ENCODE measurements at places on chromosomes 3 and 15.

DNA sequence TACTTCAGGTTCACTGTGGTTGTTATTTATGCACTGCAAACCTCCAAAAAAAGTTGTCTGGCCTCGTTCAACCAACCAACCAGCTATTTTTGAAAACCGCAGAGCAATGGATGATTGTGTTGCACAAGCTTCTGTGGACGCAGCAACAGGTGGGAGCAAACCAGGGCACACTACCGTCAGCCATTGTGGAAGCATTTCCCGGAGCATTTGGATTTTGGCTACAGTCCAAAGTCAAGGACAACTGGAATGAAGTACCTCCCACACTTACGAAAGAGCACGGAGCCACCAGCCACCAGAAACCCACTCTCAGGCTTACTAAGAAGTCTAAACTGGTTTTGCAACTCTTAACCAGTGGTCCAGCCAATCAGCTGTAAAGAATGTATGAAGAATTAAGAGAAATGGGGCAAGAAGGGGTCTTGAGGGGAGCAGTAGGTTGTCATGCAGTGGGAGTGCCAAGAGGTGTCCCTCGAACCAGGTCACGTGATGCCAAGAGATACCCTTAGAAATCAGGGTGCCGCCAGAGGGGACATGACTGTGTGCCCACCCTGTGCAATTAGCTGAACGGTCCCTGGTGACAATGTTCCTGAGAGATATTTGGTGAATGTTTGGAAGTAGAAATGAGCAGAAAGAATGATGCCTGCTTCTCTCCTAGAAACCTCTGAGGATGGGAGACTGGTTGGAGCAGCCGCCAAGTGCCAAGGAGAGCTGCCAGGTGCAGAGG is 68.9 kb upstream of the PCSK6 start:
- no peak for DNase-seq

- no peak for DNase-seq
These were observed 307.0 kb upstream of the THBS1 start for GRCh38 chr15:39273717-39274411.

DNA sequence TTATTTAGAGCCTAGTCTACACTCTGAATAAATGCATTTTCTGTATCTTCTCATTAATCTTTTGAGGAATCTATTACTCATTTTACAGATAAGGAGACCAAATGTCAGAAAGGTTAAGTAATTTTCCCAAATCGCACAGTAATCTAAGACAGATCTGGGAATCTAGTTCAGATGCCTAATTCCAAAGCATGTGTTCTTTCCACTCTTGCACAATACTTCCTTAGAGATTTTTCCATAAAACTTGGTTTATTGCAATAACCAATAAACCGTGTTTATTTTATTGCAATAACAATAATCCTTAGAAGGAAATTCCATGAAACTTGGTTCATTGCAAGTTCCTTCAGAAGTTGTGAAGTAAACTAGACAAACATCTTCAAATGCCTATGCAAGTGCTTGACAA is 17.4 kb upstream of the COL8A1 start:
- no peak for DNase-seq

GRCh38 chr15:34904527-34904926 is 65.0 kb downstream of the AQR start:
- no peak for DNase-seq

GRCh38 chr15:53525894-53526293 is 233.6 kb downstream of the WDR72 start:
- no peak for DNase-seq

DNA sequence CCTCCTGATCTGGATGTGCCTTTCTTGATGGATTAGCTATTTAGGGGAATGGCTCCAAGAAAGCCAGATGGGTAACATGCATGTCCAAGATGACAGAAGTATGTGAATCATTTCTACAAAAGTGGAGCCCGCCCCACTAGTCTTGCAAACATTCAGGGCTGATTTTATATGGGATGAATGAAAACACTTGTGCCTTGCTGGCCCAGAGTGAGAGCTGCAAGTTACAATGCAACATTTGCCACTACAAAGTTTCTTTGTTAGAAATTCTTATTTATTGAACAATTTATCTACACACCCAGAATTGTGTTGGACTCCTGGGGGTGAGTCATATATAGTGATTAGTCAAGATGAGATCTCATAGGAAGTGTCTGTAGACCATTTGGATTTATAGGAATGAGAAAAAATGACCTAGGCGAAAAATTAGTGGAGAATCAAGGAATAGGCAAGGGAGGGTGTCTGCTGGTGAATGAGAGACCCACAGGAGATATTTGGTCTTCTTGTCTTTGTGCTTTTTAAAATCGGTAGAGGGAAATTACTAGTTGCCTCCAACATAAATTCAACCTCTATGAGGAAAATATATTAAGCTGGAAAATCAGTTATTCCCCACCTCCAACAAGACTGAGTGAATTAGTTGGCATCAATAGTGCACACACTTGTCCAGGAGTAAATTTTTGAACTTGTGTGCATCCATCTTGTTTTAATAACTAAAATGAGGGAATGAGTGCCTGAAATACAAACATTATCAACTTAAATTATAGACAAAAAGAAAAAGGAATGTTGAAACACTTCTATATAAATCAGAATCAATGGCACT is 53.5 kb upstream of the DCBLD2 start:
- DNase-seq = no peak
